ENCODE measurements at places on chromosomes 3 and 15.

DNA sequence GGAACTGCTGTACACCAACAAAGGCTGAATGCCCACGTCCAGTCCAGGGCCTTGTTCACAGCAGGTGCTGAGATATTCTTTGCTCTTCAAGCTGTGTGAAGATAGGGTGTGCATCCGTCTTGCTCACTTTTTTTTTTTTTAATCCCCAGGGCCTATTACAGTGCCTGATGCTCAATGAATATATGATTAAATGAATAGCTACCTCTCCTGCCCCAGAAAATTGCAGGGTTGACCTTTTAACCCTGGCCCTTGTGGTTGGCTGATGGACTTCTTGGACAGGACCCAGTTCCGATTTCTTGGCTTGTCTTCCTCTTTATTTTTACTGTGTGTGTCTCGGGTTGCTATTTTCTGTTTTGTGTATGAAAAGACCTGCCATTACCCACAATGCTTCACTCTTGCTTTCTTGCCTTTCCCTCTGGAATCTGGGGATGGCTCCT, 2.9 kb upstream of the FYTTD1 start:
- no peak for DNase-seq

DNA sequence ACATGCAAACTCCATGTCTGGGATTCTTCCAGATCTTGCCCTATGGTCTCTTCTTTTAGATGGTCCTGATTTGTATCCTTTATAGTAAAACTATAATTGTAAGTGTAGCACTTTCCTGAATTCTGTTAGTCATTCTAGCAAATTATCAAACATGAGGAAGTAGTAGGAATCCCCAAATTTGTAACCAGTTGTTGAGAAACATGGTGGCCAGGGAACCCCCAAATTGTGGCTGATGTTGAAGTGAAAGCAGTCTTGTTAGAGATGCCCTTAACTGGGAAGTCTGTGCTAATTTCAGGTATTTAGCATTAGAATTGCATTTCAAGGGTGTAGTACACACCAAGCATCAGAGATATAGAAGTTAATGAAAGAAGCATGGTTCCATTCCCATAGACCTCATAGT, 180.4 kb upstream of the STT3B start:
- DNase-seq, result no peak

- no peak for DNase-seq
Observed at GRCh38 chr15:66102563-66103292, 150.8 kb downstream of the MEGF11 start.

DNA sequence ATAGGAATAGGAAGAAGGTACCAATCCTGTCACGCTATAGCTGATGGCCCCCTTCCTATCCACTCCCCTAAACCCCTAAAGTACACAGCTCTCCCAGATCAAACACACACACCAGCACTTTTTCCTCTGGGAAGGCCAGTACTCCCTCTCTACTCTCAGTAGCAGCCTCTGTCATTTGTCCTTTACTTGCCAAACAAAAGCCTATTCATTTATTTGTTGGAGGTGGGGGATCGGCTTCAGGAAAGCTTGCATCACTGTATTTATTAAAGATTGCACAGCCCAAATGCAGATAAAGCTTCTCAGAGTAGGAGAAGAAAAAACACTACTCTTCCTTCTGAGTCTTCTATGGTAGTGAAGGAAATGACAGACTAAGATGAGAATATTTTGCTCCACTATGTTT, 429.7 kb upstream of the RASGRP1 start:
- DNase-seq, result no peak

DNA sequence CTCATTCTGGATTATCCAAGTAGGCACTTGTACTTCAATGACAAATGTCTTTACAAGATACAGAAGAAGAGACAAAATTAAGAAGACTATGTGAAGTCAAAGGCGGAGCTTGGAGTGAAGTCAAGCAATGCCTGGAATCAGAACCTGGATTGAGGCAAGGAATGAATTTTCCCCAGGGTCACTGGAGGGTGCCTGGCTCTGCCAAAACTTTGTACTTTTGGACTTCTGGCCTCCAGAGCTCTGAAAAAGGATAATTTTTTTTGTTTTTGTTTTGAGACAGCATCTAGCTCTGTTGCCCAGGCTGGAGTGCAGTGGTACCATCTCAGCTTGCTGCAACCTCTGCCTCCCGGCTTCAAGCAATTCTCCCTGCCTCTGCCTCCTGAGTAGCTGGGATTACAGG, 119.3 kb upstream of the AGBL1 start:
- DNase-seq, result no peak

DNA sequence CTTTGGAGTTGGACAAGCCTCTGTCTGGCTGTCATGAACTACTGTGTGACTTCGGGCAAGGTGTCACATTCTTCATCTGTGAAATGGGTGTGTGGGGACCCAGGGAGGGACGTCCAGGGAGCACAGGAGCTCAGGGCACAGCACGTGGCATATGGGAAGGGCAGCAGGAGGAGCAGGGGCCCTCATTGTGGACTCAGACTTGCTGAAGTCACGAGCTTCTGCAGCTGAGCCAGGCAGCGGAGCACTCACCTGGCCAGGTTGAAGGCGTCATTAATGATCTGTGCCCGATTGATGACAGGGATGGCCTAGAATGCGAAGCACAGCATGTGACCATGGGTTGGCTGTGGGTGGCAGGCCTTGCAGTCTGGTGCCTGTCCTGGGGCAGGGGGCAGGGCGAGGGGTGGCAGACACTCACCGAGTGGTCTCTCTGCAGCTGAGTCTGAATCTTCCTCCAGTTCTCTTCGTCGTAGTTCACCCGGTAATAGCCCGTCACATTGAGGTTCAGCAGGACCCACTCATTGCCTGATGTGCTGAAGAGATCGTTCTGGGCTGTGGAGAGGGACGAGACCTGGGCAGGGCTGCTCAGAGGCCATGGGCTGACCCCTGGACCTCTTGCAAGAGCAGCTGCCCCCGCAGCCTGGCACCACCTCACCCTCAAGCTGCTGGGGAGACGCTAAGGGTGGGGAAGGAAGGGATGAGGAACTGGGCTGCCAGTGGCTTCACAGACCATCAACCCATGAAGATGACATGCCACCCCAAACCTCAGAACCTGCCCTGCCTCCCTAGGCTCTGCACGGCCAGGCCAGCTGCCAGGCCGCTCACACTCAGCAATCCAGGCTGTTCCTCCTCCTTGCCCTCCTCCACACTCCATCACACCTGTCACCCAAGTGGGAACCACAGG, 15.4 kb downstream of the ANPEP start:
- no peak for DNase-seq

GRCh38 chr3:174700736-174701135, 158.4 kb upstream of the NAALADL2 start:
- no peak for DNase-seq

GRCh38 chr3:193648542-193649076, 55.6 kb downstream of the OPA1 start:
- no peak for DNase-seq

GRCh38 chr3:62110443-62111225, 262.7 kb downstream of the FEZF2 start:
- DNase-seq, result no peak

DNA sequence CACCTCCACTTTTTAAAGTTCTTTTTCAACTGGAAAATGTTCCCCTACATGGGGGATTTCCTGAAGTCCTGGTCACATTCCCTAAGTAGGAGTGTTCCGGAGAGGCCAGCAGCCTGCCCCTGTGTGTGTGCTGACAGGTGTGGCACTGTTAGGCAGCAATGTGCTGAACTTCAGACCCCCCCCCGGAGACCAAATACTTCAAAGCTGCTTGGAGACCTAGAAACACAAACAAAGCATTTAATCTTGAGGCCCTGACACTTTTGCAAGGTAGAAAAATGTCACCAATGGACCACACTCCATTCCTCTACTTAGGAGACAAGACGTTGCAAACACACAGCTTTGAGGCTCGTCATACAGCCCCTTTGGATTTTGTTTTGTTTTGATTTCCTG, 259.6 kb upstream of the CTNNB1 start:
- no peak for DNase-seq

DNA sequence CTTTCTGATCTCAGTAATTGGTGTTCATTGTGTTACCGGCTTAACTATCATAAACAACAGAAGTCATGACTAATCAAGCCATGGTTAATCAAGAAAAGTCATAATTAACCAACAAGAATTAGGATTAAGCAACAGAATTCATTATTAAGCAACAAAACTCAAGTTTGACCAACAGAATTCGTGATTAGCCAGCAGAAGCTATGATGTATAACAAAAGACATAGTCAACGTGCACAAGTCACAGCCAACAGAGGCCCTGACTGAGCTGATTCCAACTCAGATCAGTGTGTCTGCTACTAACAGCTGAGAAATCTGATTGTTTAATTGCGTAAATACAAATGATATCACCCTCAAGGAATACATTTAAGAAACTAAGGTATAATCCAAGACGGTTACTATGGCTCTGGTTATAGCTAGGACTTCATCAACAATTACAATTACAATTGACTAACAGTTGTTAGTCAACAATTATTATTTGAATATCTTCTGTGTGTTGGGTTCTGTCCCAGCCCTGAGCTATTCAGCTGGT, 67.7 kb downstream of the RARB start:
- no peak for DNase-seq

DNA sequence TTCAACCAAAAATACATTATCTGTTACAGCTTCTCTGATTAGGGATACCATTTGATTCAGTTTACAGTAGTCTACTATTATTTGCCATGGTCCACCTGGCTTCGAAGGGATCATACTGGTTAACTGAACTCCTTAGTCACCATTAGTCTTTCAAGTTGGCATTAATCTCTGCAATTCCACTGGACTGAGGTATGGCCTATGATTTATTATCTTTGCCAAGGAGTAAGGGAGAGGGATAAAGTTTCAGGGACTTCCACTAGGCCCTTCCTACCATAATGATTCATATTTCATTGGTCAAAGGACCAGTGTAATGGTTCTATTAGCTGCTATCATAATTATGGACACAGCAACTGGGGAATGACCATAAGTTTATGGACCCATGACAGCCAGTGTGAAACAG, 7.3 kb upstream of the CMSS1 start:
- DNase-seq, result no peak

- no peak for DNase-seq
Observed at GRCh38 chr3:18891641-18892040, 256.7 kb upstream of the KCNH8 start.

DNA sequence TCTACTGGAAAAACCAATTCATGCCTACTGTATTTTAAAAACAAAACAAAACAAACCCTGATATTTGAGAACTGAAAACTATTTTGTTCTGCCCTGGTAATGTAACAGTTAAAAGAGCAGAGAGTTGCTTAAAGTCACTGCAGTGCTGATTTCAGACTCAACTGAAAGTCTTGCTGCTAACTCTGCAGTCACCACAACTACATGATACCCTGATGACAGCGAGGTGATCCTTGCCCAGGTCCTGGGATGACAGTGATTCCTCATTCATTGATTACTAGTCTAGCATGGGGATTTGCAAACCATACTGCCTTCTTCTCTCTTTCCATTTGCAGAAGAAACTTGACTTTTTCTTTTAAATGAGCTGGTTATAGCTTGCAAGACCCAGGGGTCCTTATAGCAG, 67.5 kb downstream of the MME start:
- DNase-seq, result no peak

GRCh38 chr15:66039117-66039871, 170.0 kb downstream of the RAB11A start:
- no peak for DNase-seq

DNA sequence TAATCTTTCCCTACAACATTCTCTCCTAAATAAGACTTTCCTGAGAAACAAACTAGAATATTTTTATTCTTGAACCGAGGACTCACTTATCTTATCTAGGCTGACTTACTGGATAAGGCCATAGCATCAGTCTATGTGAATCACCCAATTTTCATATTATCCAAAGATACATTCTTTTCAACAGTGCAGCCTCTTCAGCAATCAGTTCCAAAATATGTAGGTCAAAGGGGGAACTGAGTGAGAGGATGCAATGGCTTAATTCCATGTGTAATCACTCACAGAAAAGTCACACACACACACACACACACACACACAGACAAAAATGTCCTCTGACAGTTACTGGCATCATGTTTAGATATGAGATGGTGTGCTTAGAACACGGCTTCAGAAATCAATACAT, 31.5 kb upstream of the MECOM start:
- DNase-seq, result no peak

- DNase-seq, result no peak
Observed at GRCh38 chr3:4151859-4152258, 151.3 kb upstream of the SETMAR start.
